ENCODE measurements at places on chromosomes 1 and 21.
A peak's percentile ranks its signal among the peaks of the same experiment; 100 is the strongest.

- DNase-seq = no peak
Observed at GRCh38 chr1:85502625-85503083, 37.7 kb upstream of the DDAH1 start.

DNA sequence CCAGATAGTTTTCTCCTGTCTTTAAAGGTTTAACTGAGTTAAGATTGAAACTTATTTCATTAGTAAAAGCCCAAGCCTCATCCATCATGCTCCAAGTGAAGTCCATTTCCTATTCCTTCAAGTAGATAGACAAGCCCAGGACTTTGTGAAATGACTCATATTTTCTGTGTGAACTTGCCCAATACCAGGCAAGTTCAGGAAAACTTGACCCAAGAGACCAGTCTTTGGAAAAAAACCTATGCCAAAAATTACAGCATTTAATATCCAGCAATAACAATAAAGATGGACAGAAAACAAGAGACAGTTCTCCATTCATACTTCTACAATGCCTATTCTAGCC lies 405 bp upstream of the RAB29 start:
- no peak for DNase-seq

- no peak for DNase-seq
Observed at GRCh38 chr1:208178091-208178529, 66.1 kb downstream of the PLXNA2 start.

- DNase-seq = no peak
Observed at GRCh38 chr1:172647110-172647564, 11.8 kb upstream of the FASLG start.

DNA sequence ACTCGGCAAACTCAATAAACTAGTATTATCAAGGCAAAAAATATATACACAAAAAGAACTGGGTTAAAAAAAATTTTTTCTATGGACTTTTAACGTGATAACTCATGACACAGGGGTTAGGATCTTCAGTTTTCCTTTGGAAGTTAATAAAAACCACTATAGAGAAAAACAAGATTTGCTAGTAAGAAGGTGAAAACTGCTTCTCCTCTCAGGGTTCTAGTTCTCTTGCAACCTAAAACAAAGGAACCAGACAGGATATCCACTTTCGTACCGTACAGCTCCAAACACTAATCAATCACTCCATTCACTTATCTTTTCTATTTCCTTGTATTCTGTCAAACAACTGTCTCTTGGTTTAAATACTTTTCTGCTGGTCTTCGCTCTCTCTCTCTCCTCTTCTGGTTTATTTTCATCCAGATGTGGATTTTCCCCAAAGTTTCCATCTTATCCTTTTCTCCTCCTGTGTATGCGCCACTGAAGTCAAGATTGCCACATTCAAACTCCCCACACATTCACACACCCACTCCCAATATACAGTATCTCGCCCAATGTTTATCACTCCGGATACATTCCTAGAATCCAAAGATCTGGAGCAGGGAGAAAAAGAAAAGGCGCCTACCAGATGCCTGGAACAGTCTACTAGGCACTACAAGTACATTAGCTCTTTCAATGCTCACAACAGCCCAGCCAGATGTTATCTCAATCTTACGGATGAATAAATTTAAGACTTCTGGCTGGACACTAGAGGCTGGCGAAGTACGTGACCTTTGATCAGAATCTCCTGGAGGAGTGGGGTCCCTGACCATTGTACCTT lies 775 bp upstream of the PRPF38B start:
- no peak for DNase-seq

GRCh38 chr1:101338714-101339430 lies 102.1 kb downstream of the S1PR1 start:
- no peak for DNase-seq

DNA sequence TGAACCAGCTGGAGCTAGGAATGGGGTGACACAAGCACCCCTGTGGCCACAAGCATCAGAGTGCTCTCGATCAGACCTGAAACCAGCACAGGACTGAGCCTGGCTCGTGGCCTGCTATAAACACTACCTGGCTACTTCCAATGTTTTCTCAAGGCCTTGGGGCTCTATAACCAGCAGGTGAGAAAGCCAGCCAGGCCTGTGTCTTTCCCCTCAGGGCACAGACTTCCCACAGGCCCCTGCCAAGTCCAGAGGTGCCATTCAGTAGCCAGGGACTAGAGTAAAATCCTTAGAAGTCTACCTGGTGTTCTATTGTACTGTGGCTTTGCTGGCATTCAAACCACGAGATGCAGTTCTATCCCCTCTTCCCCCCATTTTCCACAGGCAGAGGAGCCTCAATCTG lies 22.6 kb downstream of the OR2G3 start:
- no peak for DNase-seq

DNA sequence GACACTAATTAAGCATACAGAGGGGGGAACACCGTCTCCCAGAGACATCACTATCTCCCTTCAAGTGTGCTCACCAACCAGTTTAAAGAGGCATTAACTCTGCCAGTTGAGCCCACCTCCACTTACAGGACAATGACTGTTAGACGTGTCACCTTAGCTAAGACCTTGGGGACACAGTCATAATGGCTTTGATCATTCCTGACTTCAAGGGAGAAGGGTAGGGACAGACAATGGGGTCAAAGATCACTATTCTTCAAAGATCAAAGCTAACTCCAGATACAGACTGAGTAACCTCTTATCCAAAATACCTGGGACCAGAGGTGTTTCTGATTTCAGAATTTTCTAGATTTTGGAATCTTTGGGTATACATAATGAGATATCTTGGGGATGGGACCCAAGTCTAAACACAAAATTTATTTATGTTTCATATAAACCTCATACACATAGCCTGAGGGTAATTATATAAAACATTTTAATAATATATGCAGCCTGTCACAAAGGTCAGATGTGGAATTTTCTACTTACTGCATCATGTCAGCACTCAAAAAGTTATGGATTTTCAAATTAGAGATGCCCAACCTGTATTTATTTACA lies 246.1 kb downstream of the SLC45A1 start:
- DNase-seq = no peak

- peak; percentile 71 for DNase-seq
Observed at GRCh38 chr1:2585318-2586092, 1.1 kb upstream of the PRXL2B start.

GRCh38 chr1:64851664-64852063 lies 106.8 kb downstream of the RAVER2 start:
- DNase-seq = no peak

DNA sequence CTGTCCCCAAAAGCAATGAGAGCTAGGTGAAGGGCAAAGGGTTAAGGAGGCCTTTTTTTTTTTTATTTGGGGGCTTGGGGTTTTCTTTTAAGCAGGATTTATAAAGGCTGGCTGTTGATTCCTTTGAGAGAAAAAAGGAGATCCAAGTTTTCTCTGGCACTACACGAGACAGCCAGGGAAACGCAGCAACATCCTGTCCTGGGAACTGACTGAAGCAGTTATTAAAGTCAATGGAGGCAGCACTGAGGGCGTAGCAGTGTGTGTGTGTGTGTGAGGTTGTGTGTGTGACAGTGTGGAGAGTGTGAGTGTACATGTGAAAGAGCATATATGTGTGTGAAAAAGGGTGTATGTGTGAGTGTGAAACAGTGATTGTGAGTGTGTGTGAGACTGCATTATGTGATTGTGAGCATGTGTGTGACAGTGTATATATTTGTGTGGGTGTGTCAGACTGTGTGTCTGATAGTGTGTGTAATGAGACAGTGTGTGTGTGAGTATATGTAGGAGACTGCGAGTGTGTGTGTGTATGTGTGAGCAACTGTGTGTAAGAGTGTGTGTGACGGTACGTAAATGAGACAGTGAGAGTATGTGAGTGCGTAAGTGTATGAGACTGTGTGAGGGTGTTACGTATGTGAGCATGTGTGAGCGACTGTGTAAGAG lies 65.9 kb upstream of the TIAM1 start:
- no peak for DNase-seq

DNA sequence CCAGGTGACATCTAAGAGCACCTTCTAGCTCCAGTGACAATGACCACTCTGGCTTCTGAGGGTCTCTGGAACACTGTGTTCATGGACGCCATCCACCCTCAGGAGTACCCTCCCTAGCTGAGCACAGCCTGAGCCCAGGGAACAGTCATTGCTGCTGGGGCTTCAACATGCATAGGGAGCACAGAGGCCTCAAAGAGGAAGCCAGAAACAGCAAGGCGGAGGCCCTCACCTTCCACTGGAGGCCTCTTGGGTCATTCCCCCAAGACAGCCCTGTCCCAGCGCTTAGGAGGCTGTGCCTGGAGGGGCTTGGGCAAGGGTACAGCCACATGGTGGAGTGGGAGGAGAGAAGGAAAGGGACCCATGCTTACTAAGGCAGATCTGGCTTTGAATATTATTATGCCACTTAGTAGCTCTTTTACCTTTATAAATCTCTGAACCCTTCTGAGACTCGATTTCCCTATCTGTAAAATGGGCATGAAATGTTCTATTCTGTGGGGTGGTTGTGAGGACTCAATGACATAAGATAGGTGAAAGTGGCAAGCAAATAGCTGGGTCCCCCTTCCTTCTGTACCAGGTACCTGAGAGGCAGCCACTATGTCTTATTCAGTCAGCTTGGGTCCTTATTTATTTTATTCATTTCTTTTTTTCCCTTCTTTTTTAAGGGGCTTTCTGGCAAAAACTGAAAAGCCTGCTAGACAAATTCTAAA lies 32.8 kb downstream of the PTAFR start:
- no peak for DNase-seq

DNA sequence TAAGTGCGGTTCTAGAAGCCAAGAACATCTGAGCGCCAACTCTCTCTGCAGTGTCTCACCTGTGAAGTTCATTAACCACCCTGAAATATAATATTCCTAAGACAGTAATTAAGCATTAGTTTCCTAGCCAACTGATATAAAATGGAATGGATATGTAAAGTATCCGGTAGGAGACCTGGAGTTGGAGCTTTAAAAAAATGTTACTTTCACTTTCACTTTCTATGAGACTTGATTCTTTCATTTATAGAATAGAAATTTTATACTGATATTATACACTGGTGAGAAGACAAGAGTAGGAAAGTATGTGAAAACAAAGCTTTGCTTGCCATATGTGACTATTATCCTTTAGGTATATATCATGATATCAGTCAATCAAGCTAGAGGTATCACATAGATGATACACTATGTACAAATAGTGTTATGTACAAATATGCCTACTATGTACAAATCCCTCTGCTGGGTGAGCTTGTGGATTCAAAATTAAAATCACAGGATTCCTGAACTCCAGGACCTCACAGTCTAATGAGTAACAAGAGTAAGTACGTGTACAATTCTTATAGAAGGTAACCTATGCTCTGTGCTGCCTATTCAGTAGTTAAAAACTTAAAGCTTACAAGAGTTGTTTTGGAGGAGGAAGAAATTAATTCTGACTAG lies 934.2 kb downstream of the TTLL7 start:
- no peak for DNase-seq

- no peak for DNase-seq
Observed at GRCh38 chr1:38500352-38500751, 359.2 kb downstream of the RRAGC start.

DNA sequence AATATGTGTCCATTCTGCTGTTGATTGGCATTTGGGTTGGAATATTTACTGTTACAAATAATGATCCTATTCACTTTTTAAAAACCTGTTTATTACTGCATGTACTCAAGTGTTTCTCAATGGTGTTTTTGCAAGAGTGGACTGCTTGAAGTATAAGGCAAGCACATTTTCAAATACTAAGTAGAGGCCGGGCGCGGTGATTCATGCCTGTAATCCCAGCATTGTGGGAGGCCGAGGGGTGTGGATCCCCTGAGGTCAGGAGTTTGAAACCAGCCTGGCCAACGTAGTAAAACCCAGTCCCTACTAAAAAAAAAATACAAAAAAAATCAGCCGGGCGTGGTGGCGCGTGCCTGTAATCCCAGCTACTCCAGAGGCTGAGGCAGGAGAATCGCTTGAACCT lies 276.9 kb upstream of the ADGRL4 start:
- no peak for DNase-seq

DNA sequence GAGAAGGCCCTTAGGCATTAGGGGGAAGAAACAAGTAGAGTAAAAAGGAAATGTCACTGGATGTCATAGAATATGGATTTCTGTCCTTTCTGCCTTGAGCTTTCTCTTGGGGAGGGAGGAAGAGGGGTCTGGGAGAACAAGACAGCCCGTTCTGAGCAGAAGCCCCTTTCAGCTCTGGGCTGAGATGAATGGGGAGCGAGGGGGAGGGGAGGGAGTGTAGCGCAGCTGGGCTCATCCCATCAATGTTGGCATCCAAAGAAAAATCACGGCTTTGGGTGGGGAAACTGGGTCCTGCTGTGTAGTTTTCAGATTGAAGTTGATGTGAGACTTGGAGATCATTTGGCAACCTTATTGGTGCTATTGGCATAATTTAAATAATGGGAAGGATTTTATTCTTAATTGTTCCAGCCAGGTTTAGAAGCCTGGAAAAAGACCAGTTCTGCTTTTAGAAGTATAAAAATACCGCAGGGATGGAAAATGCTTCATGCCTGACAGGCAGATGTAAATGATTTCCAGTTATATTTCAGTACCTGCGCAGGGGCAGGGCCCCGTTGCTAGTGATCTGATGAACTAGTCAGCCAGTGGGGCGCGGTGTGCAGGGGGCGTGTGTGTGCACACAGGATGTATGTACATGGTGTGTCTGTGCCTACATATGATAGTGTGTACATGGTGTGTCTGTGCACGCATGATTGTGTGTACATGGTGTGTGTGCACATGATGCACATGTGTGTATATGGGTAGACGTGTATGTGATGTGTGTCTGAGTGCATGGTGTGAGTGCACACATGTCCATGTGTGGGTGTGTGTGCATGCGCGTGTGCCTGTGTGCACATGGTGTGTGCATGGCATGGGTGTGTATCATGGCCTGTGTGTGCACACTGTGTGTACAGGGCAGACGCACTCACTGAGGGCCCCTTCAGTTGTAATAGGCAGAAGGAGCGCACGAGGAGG lies 36.0 kb downstream of the ABCG1 start:
- no peak for DNase-seq

DNA sequence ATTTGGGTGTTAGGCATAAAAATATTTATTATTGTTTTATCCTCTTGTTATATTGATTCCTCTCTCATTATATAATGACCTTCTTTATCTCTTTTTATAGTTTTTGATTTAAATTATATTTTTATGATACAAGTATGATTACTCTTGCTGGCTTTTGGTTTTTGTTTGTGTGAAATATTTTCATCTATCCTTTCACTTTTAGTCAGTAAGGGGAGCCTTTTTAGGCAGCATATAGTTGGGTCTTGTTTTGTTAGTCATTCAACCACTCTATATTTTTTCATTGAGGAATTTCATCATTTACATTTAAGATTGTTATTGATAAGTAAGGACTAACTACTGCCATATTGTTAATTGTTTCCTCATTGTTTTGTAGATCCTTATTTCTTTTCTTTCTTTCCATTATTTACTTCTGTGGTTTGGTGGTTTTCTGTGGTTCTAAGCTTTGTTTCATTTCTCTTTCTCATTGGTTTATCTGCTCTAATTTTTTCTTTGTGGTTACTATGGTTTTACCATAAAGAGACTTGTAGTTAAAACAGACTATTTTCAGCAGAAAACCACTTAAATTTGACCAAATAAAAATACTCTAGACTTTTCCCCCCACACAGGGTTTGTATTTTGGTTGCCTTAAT lies 593.1 kb downstream of the NUF2 start:
- DNase-seq = no peak

GRCh38 chr1:233664253-233664652 lies 50.3 kb downstream of the KCNK1 start:
- DNase-seq = no peak

GRCh38 chr1:53369761-53370160 lies 41.9 kb upstream of the LRP8 start:
- no peak for DNase-seq

All from activated CD4-positive, alpha-beta T cell treated with anti-CD3 and anti-CD28 coated beads, Interleukin-2, amount 50 U/mL, for 1 hour (primary cell).